ENCODE measurements at places on chromosomes 4 and X.

DNA sequence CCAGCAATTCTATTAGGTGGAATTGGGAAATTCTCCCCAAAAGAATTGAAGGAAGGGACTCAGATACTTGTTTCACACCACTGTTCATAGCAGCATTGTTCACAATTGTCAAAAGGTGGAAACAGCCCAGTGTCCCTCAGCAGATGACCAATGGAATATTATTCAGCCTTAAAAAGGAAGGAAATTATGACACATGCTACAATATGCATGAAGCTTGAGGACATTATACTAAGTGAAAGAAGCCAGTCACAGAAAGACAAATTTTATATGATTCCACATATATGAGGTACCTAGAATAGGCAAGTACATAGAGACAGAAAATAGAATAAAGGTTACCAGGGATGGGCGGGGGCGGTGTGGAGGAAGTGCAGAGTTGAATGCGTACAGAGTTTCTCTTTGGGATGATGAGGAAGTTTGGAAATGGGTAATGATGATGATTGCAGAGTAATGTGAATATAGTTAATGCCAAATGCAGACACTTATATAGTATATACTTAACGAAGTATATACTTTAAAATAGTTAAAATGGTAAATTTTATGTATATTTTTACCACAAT is 29.6 kb downstream of the DOCK11 start:
- DNase-seq: no peak

- DNase-seq: no peak
Observed at GRCh38 chrX:13220916-13221315, 98.9 kb downstream of the ATXN3L start.

DNA sequence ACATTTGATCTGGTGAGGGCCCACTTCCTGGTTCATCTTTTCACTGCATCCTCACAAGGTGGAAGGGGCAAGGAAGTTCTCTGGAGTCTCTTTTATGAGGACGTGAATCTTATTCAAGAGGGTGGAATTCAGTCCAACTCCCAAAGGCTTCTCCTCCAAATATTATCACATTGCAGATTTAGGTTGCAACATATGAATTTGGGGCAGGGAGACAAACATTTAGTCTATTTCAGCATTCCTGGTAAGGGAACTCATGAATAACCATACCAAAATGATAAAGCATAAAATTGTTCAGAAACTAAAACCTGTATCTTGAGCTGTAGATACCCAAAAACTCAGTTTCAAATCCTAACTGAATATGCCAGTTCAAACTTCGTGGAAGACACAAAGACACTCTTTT is 246.8 kb downstream of the QDPR start:
- no peak for DNase-seq

- DNase-seq: no peak
Observed at GRCh38 chr4:118081434-118081833, 47.1 kb downstream of the NDST3 start.

GRCh38 chr4:144495944-144496343 is 150.0 kb upstream of the HHIP start:
- DNase-seq: no peak

GRCh38 chrX:68832516-68833447 is 4.0 kb downstream of the EFNB1 start:
- no peak for DNase-seq

DNA sequence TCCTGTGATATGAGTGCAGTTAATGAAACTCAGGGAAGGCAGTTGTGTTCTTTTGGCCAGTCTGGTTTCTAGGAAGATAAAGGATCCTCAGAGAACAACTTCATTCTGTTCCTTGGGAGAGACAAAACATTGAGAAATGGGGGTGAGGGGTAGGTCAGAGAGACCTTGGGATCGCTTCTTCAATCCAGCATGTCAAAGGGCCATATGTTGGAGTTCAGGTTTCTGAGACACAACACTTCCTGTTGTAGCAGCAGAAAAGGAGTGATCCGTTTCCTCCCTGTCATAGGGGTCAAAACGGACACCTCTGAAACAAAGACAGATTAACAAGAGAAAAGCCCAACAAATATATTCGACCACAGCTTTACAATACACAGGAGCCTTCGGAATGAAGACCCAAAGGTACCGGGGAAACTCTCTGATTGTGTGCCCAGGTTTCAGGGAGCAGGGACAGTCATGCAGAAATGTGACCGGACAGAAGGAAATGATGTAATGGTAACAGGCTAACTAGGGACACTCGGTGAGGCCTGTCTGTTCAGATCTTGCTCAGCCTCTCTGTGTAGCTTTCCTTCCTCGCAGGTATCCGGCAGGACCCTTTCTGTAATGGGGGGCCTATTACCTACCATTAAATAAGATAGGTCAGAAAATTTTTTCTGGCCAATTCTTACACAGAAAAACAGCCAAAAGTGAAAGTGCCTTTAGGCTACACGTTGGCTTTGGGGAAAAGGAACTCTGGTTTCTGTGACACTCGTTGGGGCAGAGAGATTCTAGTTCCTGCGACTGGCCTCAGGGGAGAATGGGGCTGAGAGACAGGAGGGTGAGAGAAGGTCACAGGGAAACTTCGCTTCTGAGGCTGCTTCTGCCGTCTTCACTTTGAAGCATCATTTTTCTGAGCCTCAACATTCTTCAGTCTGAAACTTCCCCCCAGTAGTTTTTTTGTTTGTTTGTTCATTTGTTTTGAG is 103.3 kb upstream of the TLR3 start:
- DNase-seq: no peak

DNA sequence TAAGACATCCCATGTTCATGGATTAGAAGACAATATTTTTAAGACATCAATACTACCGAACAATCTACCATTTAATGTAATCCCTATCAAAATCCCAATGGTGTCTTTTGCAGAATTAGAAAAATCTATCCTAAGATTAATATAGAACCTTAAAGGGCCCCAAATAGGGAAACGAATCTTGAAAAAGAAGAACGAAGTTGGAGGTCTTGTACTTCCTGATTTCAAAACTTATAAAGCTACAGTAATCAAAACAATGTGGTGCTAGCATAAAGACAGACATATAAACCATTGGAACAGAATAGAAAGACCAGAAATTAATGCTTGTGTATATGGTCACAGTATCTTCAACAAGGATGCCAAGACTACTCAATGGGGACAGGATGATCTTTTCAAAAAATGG is 42.0 kb downstream of the CENPE start:
- DNase-seq: no peak

DNA sequence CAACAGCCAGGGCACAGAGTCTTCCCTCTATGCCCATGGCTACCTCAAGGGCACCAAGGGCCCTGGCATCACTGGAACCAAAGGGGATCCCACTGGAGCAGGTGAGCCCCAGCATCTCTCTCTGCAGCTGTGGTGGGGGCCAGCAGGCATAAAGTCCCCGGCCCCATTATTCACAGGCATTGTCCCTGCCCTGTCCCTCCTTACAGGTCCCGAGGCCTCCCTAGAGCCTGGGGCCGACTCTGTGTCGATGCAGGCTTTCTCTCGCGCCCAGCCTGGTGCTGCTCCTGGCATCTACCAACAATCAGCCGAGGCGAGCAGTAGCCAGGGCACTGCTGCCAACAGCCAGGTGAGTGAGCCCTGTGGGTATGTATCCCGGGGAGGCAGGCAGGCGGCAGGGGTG is 12.3 kb upstream of the UBA1 start:
- DNase-seq: no peak

- DNase-seq: no peak
Observed at GRCh38 chr4:14124816-14125215, 497.3 kb upstream of the BOD1L1 start.

DNA sequence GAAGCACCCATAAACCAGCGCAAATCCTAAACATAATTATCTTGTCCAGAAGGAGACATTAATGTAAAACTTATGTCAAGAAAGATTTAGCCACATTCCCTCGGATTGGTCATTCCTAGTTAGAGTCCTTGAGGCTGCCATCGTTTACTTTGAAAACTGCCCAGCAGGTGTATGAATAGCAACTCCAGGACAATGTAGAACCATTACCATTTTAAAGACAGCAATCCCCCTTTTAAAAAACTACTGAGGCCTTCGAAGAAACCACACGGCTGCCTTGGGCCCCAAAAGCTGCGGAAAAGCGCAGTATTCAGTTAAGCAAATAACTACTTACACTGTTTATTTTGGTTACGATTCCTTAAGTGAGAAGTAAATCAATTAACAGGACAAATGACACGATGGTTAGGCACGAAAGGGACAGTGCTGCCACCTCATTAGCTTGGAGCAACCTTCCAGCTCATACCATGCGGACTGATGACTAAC is 822 bp upstream of the SGMS2 start:
- no peak for DNase-seq

DNA sequence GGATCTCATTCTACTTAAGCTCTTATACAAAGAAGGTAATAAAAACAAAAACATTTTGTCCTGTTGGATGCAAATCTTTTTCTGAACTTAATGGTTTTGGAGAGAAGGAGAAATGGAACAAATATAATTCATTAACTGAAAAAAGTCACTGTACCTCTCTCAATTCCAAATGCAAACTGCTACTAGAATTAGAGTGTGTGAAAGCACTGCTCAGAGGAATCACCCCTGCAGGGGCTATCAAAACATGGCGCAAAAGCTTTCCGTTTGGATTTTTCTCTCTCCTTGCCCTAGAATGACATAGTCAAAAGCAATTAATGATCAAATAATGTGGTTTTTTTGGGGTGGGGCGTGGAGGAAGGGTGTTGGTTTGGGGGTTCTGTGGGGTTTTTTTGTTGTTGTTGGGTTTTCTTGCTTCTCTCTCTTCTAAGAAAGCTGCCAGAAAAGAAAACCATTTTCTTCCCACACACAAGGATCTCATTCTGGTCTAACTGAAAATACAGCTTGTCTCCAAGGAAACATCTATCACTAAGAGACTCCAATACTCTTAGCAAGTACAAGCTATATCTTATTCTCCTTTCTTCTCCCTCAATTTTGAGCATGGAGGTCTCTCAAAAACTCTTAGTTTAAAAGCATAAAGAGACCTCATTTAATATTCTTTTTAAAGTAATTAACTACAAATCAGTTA is 41.6 kb downstream of the USP46 start:
- no peak for DNase-seq

DNA sequence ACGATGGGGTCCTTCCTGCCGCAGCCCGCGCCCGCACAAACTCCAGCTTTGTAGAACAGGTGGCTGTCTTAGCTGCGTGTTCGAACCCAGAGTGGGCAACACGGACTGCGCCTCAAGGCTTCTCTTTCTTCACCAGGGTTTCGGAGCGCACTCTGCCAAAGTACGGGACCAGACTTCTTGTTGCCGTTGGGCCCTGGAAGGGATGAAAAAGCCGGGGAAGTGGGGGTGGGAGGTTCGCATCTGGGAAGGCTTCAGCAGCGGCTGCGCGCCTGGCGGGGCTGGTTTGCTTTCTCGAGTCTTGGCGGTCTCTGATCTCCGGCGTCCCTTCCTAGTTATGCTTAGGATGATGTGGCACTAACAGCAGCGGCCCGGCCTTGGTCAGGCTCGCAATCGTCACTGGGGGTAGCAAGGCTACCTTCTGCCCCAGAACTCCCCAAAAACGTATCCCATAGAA is 673 bp downstream of the PARM1 start:
- no peak for DNase-seq

GRCh38 chr4:170849969-170850368 is 760.2 kb upstream of the AADAT start:
- no peak for DNase-seq

- DNase-seq: no peak
Observed at GRCh38 chr4:144967161-144967560, 130.8 kb downstream of the ANAPC10 start.

DNA sequence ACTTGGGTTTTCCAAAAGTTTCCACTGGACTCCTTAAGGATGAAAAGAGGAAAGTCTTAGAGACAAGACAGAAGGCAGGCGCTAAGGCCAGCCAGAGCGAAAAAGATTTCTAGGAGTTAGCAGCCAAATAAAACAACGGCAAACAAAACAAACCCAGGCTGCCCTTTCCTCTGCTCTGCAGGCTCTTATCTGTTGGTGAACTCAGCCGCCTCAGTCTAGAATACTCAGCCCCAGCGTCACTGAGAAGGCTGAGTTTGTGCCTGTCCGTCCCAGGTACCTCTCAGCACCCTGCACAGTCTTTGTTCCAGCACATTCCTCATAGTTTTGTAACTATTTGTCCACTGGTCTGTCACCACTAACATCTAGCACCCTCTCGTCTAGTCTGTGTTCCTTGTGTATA is 75.6 kb upstream of the FAM9C start:
- no peak for DNase-seq

DNA sequence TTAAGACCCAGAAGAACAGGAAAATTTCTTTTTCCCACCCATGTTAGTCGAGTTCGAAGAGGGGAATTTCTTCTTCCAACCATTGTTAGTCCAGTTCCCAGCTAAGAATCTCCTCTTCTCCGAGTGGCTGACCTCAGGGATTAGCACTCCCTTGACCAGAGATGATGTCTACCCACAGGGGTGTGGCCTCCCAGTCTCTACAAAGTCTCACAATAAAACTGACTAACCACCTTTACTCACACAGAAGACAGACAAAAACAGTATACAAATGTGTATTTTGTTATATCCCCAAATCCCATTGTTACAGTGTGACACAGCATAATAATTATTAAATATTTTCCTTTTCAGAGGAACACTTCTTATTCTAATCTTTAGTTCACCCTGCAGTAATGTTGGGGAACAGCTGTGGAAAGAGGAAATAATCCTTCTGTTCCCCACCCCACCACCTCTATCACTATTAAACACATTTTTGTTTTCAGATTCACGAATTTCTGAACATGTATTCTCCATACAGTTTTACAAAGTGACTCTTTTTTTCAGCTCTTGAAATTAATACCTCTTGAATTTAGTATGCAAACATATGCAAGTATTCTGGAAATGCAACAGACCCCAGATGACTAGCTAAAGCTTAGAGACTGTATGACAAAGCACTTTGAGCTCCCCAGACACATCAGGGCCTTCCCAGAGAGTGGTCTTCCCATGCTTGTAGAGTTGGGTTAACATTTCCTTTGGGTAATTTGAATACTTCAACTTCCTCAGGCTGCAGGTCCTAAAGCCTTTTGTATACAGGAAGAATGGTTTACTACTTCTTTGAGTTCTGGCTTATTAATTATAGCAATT is 62.5 kb upstream of the NFKB1 start:
- DNase-seq: no peak

DNA sequence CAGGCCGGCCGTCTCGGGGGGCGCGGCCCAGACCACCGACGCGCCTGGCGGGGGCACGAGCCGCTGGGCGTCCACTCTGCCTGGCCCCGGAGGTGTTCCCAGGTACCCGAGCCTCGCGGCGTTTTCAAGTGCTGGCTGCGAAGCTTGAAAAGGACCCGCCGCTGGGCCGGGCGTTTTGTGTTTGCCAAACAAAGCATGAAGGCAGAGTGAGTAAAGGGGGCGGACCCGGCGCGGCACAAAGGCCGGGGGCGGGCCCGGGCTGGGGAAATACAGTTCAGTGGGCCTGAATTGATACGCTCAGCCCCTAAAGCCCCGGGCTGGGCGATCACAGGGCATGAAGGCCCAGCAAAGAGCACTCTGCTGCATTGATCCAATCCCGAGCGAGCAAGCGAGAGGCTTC is 65.4 kb downstream of the SOX3 start:
- no peak for DNase-seq

DNA sequence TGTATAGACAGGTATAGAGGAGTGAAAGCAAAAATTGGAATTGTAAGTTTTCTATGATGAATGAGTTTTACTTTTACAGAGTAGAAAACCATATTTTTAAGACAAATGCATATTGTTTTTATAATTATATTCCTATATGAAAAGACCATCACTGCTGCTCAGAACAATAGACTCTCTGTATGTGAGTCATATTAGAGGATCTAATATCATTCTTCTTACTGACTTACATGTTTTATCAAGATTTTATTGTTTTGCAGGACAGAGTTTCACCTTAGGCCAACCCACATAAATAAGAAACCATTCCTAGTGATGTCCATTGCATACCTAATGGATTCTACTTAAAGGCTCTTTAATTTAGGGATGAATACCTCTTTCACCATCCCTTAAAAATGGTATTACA is 88.6 kb downstream of the NR3C2 start:
- no peak for DNase-seq

GRCh38 chr4:139532947-139533346 is 23.1 kb downstream of the SETD7 start:
- no peak for DNase-seq

Data from stimulated activated CD4-positive, alpha-beta T cell treated with anti-CD3 and anti-CD28 coated beads, Interleukin-12 subunit alpha, Interleukin-12 subunit beta, amount 100 ng/mL, for 24 hours (primary cell).